ENCODE measurements at places on chromosomes 12 and 14. TPM values are rescaled to one million over a fixed set of nuclear protein-coding genes. Genes with fewer than 3 reads are reported as not detected.

DNA sequence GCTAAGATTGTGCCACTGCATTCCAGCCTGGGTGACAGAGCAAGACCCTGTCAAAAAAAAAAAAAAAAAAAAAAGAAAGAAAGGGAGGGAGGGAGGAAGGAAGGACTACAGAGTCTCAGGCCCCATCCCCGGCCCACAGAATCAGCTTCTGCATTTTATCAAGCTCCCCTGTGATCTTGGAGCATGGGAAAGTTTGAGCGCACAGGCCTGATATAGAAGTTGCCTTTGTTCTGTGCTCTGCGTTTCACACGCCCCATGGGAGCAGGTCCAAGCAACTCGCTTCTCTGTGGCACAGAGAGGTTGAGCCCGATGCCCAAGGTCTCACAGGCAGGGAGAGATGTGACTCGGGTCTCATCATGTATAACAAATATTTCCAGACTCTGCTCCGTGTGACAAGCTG, 101.8 kb downstream of the PHETA1 start:
- H3K4me3 ChIP-seq, result no peak overlapping the region
- no peak overlapping the region for H3K27ac ChIP-seq
- H3K4me1 ChIP-seq, result no peaks in the 10 kb centered on the region
- DNase-seq, result no peak

GRCh38 chr14:33792009-33792719, 158.7 kb downstream of the EGLN3 start:
- H3K27ac ChIP-seq, result no peak overlapping the region
- H3K4me3 ChIP-seq, result no peak overlapping the region
- H3K27me3 ChIP-seq, result peaks cover 43% of the 10 kb centered on the region
- peaks cover 9% of the 10 kb centered on the region for H3K4me1 ChIP-seq
- no peaks in the 10 kb centered on the region for H3K36me3 ChIP-seq
- DNase-seq, result no peak

DNA sequence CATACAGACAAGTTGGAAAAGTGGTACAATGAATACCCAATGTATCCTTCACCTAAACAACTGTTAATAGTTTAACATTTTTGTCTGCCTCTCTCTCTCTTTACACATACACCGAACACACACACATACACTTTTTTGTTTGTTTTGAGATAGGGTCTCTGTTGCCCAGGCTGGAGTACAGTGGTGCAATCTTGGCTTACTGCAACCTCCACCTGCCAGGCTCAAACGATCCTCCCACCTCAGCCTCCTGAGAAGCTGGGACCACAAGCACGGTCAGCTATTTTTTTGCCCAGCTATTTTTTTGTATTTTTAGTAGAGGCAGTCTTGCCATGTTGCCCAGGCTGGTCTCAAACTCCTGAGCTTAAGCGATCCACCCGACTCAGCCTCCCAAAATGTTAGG, 16.8 kb downstream of the ZCCHC8 start:
- no peaks in the 10 kb centered on the region for H3K27me3 ChIP-seq
- peaks cover 22% of the 10 kb centered on the region for H3K36me3 ChIP-seq
- DNase-seq, result no peak
- H3K27ac ChIP-seq, result no peak overlapping the region

DNA sequence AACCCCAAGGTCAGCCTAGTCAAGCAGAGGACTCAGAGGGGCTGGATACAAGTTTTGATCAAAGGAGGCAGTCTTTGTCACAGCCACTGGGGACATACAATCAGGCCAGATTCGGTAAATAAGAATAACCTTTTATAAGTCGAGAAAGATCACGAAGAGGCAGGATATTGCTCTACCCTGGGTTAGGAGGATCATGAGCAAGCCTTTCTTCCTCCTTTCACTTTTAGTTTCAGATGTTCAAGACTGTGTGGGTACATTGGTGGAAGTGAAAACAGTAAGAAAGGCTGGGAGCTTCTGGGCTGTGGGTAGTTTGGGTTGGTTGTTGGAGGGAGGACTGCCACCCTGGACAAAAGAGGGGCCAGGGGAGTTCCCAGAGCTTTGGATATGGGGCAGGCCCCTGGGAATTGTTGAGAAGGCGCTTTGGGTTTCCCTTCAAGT, 127.7 kb downstream of the SNAPC1 start:
- peaks cover 5% of the 10 kb centered on the region for H3K27me3 ChIP-seq
- H3K36me3 ChIP-seq, result peaks cover 5% of the 10 kb centered on the region
- peak; percentile 8 for DNase-seq
- H3K4me3 ChIP-seq, result peak overlapping the region; percentile 8
- H3K4me1 ChIP-seq, result peaks cover 16% of the 10 kb centered on the region

DNA sequence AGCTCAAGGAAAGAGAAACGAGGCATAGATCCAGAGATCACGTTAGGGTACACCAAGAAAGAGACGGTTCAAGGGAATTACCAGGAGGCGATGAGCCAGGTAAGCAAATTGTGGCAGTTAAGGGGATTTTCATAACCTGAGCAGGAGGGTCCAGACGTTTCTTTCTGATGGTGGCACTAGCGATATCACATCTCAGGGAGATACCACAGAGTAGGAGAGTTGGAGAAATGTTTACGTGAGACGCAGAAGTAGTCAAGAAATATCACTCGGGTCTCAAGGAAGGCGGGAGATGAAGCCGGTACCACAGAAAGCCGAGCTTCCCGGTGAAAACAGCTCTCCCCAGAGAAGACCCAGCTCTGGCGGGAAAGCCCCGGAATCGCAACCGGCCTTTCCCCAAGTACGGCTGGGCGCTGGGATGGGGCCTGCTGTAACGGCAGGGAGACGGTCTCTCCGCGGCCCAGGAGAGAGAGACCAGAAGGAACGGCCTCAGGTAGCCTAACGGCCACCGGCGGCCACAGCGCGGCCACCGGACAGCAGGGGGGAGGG, 485 bp downstream of the SENP1 start:
- peak; percentile 43 for DNase-seq
- no peaks in the 10 kb centered on the region for H3K27me3 ChIP-seq
- H3K4me1 ChIP-seq, result peaks cover 44% of the 10 kb centered on the region
- peaks cover 5% of the 10 kb centered on the region for H3K36me3 ChIP-seq

- H3K4me3 ChIP-seq, result no peak overlapping the region
- peaks cover 2% of the 10 kb centered on the region for H3K4me1 ChIP-seq
- no peak for DNase-seq
- H3K36me3 ChIP-seq, result peaks cover 10% of the 10 kb centered on the region
Measured at GRCh38 chr14:63686926-63687325, 40.9 kb downstream of the SGPP1 start.

GRCh38 chr12:75291014-75291413, 39.1 kb downstream of the CAPS2 start:
- no peaks in the 10 kb centered on the region for H3K27me3 ChIP-seq
- no peaks in the 10 kb centered on the region for H3K4me1 ChIP-seq
- no peak for DNase-seq
- no peak overlapping the region for H3K4me3 ChIP-seq
- no peaks in the 10 kb centered on the region for H3K36me3 ChIP-seq
- no peak overlapping the region for H3K27ac ChIP-seq

- DNase-seq, result peak; percentile 50
- no peaks in the 10 kb centered on the region for H3K36me3 ChIP-seq
- no peaks in the 10 kb centered on the region for H3K4me1 ChIP-seq
- no peak overlapping the region for H3K4me3 ChIP-seq
Measured at GRCh38 chr14:20934148-20934762, 21.0 kb upstream of the RNASE2 start.

GRCh38 chr12:19234981-19235871, 105.7 kb downstream of the PLEKHA5 start:
- H3K4me3 ChIP-seq, result no peak overlapping the region
- H3K36me3 ChIP-seq, result no peaks in the 10 kb centered on the region
- H3K27ac ChIP-seq, result no peak overlapping the region
- no peaks in the 10 kb centered on the region for H3K27me3 ChIP-seq
- H3K4me1 ChIP-seq, result peaks cover 6% of the 10 kb centered on the region

- peaks cover 60% of the 10 kb centered on the region for H3K4me1 ChIP-seq
- DNase-seq, result peak; percentile 40
- no peaks in the 10 kb centered on the region for H3K27me3 ChIP-seq
- H3K27ac ChIP-seq, result no peak overlapping the region
Measured at GRCh38 chr12:116916714-116917114, 6.0 kb downstream of the FBXW8 start.

DNA sequence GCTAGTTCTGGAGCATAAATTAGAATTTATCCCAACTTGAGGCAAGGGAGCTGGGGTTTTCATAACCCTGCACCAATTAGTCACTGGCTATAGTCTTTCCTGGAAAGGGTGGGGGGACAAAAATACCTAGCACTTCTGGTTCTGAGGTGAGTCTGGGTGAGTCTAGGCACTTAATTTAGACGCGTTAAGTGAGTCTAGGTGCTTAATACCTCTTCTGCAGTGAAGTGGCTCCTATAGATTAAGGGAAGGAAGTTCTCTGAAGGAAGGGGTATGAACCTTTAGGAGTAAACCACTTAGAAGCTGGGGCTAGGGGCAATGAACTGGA, 251.7 kb downstream of the EFCAB11 start:
- no peak overlapping the region for H3K27ac ChIP-seq
- H3K4me1 ChIP-seq, result peaks cover 45% of the 10 kb centered on the region
- no peak overlapping the region for H3K4me3 ChIP-seq
- H3K27me3 ChIP-seq, result no peaks in the 10 kb centered on the region
- no peak for DNase-seq
- peaks cover 11% of the 10 kb centered on the region for H3K36me3 ChIP-seq

DEGS2 gene
- 1.6 TPM for total RNA-seq

SSTR1 gene
- total RNA-seq, result not detected
